Epithelial cell of esophagus (primary cell): ENCODE measurements at places on chromosomes 3 and 15.

DNA sequence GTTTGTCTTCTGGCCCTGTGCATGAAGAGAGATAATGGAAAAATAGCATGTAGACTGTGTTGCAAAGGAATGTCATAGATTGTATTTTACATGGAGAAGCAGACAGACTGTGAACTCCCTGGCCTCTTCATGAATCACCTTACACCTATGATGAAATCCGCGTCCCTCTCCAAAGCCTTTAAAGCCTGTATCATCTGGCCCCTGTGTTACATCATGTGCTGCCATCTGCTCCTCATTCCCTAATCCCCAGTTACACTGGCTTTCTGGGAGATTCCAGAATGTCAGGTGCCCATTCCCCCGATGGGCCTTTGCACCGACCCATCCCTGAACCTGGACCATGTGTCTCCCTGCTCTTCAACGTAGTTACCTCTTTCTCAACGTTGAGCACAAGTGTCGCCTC is 190.8 kb downstream of the ADAMTSL3 start:
- peak; percentile 64 for DNase-seq

GRCh38 chr3:97347780-97348179 is 416.8 kb upstream of the ARL6 start:
- no peak for DNase-seq

DNA sequence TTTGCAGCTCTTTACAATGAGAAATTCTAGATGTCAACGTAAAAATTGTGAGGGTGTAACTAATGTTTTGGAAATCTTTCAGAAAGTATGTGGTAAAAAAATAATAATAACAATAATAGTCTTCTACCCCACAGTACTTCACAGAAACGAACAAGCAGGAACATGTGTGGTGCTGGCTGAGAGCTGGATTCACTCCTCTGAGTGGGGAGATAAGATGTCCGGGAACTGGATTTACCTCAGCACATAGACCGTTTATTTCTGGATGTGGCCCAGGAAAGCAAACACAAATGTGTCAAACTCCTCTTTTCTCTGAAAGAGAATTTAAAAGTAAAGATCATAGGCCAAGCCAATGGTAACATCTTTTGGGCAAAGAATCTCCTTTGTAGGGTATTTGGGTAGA is 103.4 kb downstream of the SLC49A4 start:
- DNase-seq: peak; percentile 66

DNA sequence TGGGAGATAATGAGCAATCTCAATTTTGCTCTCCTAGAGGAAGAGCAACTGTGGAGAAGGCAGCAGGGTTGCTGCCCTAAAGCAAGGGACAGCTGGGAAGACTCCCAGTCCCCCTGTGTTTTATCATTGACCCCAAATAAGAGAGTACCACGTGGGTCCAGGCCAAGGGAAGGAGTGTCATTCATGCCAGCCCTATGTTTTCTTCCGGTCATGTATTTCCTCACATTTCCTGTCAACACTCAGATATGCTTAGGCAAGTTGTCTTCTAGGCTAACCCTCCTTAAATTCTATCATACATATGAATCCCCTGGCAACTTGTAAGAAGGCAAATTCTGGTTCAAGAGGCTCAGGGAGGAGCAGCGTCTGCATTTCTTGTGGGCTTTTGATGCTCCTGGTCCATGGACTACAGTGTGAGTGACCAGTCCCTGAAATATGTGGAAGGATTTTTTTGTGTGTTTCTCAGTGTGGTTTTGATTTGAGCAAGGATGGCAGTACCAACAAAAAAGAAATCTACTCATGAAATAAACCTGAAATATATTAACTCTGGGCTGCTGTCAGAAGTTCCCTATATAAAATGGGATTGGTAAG is 31.9 kb upstream of the RPP14 start:
- no peak for DNase-seq

- DNase-seq: peak; percentile 51
These were observed 28.6 kb upstream of the PLXNA1 start for GRCh38 chr3:126954141-126954842.

DNA sequence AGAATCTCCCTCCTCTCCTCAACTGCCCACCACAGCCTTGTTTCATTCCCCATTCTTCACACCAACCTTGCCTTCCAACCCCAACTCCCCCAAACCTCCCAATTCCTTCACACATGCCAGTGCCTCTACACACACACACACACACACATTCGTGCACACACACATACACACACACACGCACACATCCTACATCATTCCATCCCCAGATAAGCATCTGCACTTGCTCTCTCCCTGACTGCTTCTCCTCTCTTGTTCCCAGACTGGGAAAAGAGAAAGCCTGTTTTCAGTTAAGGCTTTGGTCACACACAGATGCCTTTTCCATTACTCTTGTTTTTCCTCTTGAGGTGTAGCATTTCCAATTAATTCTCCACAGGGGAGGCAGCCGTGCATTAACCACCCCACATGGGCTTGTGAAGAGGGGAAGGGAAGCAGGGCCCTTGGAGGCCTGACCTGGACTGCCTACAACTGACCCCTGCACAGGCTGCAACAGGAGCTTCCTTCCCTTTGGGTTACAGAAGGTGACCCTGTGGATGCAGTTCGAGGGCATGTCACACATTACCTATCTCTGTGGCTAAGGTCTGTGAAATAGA is 32.0 kb upstream of the BOC start:
- no peak for DNase-seq

- DNase-seq: no peak
These were observed 262.6 kb upstream of the NAALADL2 start for GRCh38 chr3:174596447-174596982.

DNA sequence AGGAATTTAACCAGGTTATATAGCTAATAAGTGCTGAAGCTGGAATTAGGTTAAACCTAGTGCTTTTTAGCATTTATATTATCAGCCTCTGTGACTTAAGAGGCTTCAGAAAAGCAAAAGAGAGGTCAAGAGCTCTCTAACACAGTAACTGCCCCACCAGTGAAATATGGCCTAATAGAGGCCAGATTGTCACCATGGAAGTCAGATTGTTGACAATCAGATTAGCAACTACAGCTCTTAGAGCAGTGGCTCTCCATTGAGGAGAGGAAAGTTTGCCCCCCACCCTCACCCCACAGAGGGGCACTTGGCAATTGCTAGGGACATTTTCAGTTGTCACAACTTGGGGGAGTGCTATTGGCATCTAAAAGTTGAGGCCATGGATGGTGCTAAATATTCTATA is 23.3 kb upstream of the LMOD3 start:
- DNase-seq: no peak

GRCh38 chr3:87576752-87577151 is 300.4 kb upstream of the POU1F1 start:
- no peak for DNase-seq

GRCh38 chr3:27081566-27081965 is 287.6 kb downstream of the NEK10 start:
- no peak for DNase-seq

DNA sequence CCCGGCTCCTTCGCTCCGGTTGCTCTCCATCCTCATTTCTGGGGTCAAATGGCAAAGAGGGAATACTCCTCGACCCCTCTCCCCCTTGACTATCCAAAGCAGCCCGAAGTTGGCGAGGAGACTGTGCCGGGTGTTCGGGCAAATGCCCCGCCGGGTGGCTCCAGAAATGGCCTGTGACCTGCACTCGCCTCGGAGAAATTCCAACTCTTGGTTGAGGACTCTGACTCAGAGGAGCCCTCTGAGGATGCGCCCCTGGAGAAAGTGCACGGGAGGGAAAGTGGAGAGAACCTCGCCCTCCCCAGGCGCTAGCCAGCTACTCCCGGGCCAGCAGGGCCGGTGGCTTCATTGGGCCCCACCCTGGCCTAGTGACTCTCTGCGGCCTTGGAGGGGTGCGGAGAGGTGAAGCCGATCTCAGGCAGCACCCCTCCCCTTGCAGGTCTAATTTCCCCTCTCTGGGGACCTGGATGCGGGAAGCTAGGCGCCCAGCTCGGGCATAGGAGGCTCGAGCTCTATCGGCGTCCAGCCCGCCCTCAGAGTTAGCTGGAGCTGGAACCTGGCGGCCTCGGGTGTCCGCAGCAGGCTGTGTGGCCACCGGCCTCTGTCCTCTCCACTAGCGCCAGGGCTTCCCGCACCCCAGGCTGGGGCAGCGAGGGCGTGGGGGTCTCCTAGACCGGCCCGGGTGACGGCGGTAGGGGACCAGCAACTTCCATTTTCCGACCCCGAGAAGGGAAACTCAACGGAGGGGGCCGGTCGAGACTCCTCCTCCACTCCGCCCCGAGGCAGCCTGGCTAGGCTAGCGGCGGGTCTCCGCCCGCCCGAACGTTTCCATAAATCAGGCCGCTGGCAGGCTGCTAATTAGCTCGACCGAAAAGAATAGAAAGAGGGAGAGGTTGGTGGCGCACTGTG is 29.4 kb downstream of the NR2F2 start:
- peak; percentile 46 for DNase-seq

DNA sequence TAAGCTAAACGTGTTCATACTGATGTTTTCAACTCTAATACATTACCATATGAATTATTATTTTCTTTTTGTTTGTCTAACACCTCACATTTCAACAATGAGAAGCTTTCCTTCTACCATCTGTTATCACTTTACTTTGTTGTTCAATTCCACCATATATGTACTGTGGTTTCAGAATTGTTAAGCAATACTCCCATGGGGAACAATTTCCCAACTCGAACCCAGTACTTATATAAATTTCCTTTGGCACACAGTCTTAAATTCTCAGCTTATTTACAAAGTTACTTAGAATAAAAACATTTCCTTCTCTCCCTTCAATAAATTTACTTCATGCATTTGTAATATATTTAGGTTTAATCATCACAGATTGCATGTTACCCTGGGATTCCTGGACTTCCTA is 1764.4 kb downstream of the OTOL1 start:
- no peak for DNase-seq

- DNase-seq: no peak
These were observed 6.7 kb upstream of the CMTM7 start for GRCh38 chr3:32384938-32385337.

GRCh38 chr3:158725348-158726011 is 6.8 kb downstream of the RARRES1 start:
- DNase-seq: peak; percentile 77

GRCh38 chr3:156802821-156803606 is 23.1 kb upstream of the LEKR1 start:
- DNase-seq: no peak

DNA sequence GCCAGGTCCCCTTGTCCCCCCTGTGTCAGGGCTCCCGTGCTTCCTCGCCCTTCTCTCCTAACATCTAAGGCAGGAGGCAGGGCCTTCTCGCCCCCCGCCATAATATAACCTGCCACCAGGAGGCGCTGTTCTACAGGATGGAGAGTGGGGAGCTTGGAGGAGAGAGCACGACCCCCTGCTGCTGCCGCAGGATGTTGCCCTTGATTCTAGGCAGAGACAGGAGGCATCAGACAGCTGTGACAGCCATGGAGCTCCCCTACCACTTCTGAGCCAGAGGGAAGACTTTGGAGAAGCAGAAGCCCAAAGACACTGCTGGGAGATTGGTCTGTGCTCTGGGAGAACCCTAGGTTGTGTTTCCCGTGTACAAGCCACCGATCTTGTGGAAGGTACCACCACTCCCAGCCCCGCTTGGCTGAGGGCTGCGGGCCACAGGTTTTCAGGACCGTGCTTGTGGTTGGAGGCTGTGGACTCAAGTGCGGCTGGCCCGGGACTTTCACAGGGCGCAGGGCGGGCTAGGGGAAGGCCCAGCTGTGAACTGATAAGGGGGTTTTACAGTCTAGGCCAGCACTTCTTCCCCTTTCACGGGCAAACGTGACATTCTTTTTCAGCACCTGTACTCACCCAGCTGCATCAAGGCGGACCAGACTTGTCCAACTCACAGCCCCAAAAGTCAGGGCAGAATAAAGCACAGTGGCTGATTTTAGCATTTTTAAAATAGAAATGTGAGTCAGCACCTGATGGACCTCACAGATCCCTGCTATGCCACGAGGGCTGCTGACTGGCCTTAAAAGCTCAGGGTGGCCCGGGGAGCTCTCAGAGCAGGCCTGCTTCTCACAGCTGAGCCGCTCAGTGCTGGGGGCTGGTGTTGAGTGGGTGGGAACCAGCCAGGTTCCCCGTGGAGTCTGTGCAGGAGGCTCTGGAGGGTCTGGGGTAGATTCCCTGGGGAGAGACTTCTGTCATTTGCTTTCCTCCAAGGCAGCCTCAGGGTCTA is 2.6 kb upstream of the TIGIT start:
- peak; percentile 39 for DNase-seq

DNA sequence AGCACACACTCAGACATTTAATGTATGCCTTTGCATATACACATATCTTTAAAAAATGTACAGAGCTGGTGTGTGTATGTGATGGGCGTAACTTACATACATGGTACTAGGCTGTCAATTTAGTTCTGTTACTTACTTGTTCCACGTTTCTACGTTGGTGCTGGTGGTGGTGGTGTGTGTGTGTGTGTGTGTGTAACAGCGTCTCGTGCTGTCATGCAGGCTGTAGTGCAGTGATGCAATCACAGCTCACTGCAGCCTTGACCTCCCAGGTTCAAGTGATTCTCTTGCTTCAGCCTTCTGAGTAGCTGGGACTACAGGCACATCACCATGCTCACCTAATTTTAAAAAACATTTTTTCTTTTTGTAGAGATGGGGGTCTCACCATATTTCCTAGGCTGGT is 64.2 kb downstream of the ISG20 start:
- DNase-seq: no peak

DNA sequence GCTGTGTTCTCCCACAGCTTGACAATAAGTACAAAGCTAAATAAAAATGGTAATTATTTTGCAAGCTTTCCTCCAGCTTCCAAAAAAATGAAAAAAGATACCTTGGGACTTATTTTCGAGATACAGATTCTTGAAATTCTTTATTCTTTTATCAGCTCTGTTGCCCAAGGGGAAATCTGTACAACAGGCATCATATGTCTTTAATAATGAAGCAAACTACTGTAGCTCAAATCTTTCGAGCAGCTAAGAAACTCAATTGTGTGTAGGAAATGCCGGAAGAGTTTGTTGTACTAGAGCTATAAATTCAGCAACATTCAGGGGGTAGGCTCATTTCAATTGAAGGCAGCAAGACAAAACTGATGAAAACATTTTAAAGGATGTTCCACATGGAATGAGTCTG is 297.7 kb downstream of the GBE1 start:
- DNase-seq: no peak

DNA sequence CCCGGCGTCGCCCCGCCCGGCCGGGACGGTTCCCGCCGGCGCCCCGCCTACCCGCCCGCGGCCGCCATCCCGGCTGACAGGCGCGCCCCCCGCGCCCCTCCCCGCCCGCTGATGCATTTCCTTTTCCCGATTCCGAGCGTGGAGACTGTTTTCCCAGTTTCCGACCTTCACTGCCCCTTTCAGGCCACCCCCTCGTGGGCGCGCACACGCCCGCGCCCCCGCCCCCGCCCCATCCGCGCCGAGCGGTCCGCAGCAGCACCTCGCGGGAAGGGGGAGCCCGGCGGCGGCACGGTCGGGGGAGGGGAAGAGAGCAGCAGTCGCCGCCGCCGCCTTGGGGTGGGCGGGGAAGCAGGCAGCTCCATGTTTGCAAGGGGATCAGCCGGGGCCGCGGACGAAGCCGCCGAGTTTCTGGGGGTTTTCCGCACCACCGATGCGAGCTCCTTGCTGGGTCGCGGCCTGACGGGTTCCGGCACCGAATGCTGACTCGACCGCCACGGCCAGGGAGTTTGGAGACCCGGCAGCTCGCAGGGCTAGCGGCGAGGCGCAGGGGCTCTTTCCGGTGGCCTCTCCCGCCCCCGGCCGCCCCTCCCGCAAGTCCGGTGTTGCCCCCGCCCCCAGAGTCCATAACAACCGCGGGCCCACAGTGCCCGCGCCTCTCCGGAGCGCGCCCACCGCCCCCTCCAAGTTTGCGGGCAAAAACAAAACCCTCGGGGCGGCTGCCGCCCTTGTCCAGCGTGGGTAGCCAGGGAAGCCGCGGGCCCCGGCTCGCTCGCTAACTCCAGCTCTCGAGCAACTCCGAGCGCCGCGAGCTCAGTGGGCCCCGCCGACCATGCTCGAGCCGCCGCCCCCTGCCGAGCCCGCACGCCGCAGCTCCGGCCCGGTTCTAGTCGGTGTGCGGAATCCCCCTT is 3.2 kb upstream of the SIN3A start:
- peak; percentile 74 for DNase-seq

- peak; percentile 75 for DNase-seq
These were observed 88.6 kb upstream of the RASGRF1 start for GRCh38 chr15:79179108-79179561.
